ENCODE measurements at places on chromosomes 2 and 18.

DNA sequence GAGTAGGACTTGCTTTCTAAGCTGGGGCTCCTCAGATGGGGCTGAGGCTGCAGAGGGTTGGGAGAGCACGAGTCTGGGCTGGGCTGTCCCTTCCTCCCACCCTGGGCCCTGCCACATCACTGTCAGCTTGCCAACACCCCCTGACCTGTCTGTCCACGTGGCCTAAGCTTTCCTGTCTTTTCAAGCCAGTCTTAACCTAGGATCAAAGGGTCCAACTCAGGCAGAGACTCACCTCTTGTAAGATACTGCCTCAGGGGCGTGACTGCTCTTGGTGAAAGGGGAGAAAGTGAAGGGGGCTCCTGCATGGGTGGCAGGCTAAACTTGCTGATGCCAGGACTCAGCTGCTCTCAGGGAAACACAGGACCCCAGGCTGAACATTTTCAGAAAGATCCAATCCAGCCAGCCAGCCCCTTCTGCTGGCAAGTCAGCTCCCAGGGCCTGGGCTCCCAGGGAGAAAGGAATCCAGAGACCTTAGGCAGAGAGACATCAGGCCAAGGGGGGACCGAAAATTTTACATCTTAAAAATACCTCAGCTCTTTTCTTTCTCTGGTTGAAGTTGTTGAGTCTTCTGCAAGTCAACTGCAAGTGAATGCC is 144.2 kb upstream of the ID2 start:
- no peak for DNase-seq

DNA sequence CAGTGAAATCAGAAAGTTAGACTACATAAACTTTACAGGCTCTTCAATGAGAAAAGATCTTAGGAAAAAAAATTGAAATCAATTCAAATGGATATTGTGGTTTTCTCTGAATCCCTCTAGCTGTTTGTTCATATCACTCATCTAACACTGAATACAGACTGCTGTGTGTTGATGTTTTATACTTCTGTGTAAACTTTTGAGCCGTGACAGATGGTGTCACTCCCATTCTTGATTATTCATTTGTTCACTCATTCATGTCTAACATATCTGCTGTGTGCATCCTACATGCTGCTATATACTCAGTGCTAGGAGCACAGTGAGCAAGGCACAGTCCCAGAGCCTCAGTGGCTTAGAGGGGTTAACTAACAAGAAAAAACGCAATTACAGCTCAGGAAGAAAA is 12.6 kb downstream of the KLHL23 start:
- DNase-seq: no peak

DNA sequence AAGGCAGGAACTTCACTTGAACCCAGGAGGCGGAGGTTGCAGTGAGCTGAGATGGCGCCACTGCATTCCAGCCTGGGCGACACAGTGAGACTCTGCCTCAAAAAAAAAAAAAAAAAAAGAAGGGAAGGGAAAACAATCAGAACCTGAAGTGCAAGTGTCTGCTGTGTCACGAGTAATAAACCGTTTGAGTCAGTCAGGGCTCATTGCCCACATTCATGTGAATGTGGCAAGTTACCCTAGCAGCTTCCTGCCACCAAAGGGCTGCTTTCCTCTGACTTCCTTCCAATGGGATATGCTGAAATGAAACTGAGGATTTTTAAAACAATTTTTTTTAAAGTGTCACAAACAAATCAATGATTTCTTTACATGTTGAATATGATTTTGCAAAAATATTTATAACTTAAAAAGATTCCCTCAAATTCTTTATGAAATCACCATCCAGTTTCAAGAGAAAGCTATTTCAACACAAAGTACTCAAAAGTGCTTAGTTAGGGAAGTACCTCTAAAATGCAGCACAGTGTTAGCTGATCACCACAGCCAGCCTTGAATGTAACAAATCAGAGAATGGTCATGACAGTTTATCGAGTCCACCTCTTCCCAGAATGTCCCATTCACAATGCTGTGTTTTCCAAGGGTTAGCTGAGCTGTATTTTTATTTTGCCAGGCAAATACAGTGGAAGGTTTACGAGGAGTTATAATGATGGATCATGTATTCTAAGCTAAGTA is 36.4 kb downstream of the WDSUB1 start:
- DNase-seq: peak; percentile 33

GRCh38 chr2:38016219-38016618 is 59.7 kb downstream of the CYP1B1 start:
- DNase-seq: no peak

- DNase-seq: no peak
Observed at GRCh38 chr2:167471332-167471731, 583.1 kb downstream of the XIRP2 start.

DNA sequence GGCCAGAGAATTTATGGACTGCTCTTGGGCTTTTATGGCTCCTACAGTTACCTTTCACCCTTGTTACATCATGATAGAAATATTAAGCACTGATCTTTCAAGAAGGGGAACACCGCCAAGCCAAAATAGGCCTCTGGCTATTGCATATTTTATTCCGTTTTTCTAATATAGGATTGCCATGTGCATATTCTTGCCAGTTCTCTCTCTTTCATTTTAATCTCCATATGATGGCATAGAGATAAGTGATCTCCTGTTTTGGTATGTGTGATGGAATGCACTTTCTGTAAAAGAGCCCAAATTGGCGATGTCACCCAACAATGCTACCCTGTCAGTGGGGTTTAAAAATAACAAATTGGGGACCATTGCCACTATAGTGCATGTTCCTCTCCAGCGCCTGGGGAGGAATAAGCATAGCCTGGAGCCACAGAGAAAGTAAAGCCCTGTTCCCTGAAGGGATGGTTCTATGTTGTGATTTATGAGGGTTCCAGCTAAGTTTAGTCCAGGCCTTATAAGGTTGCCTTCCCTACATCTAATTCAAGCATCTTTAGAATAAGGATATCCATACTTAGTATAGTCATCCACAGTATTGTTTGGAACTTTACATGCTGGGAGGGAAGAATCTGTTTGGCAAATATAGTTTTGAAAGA is 26.9 kb downstream of the CMPK2 start:
- DNase-seq: no peak

DNA sequence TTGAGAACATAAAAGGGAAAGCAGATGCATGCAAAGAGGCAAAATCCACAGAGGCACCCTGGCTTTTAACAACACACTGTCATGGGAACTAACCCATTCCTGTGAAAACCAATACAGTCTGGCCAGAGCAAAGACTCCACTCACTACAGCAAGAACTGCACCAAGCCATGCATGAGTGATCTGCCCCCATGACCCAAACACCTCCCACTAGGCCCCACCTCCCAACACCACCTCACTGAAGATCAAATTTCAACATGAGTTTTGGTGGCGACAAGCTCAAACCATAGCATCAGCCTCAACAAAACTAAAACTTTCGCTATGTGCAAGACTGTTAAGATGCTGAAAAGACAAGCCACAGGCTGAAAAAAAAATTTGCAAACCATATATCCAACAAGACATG is 162.8 kb downstream of the SMAD2 start:
- no peak for DNase-seq

DNA sequence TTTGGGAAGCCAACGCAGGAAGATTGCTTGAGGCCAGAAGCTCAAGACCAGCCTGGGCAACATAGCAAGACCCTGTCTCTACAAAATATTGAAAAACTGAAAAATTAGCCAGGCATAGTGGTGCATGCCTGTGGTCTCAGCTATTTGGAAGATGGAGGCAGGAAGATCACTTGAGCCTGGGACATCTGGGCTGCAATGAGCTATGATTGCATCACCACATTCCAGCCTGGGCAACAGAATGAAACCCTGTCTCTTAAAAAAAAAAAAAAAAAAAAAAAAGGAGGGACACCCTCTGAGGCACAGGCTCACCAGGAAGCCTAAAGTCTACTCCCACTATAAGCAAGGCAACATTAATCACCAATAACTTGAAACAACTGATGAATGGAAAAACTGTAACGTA is 151.1 kb downstream of the CCDC148 start:
- DNase-seq: no peak

GRCh38 chr2:54763636-54764291 is 40.3 kb downstream of the EML6 start:
- peak; percentile 25 for DNase-seq

- no peak for DNase-seq
Observed at GRCh38 chr18:46793565-46793964, 36.7 kb upstream of the ST8SIA5 start.

GRCh38 chr18:50115095-50115494 is 79.9 kb downstream of the MYO5B start:
- DNase-seq: no peak

GRCh38 chr2:60353863-60354262 is 199.6 kb downstream of the BCL11A start:
- DNase-seq: peak; percentile 45

- no peak for DNase-seq
Observed at GRCh38 chr18:49621717-49622351, 60.0 kb downstream of the LIPG start.

DNA sequence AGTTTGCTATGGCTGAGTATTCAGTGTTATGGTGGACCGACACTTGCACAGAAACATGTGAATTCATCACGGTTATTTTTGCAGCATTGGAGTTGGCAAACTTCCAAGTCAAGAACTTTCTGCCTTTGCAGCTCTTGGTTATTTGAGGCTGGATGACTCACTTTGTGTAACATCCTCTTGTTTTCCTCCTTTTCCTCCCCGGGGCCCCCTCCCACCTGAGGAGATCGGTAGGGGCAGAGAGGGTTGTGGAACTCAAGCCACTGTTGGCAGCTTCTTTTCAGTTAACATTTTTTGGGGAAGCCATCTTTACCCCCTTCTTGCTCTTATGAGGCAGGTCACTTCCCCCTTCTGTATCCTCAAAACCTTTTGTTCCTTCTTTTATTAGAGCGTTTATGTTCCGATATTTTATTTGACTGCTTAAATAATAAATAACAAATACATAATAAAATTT is 48.6 kb downstream of the DDX1 start:
- DNase-seq: no peak
